ENCODE measurements at places on chromosomes 11 and 22.

- peak; percentile 62 for DNase-seq
These were observed 32.7 kb upstream of the GLYATL1B start for GRCh38 chr11:59053387-59053786.

DNA sequence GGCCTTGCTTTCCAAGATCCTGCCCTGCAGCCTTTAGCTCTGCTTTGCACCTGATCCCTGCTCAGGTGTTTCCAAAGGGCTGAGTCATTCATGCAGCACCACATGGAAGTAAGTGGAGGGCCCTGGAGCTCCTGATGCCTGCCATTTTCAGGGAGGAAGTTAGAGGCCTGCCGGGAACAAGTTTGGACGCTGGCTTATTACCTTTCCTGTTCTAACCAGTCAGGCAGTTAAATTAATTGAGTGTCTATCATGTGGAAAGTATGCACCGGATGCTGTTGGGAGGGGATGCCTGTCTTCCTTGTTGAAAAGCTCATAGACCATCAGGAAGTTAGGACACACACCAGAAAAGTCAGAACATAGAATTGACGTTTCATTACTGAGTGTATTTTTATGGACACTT lies 73.7 kb upstream of the PLET1 start:
- no peak for DNase-seq

DNA sequence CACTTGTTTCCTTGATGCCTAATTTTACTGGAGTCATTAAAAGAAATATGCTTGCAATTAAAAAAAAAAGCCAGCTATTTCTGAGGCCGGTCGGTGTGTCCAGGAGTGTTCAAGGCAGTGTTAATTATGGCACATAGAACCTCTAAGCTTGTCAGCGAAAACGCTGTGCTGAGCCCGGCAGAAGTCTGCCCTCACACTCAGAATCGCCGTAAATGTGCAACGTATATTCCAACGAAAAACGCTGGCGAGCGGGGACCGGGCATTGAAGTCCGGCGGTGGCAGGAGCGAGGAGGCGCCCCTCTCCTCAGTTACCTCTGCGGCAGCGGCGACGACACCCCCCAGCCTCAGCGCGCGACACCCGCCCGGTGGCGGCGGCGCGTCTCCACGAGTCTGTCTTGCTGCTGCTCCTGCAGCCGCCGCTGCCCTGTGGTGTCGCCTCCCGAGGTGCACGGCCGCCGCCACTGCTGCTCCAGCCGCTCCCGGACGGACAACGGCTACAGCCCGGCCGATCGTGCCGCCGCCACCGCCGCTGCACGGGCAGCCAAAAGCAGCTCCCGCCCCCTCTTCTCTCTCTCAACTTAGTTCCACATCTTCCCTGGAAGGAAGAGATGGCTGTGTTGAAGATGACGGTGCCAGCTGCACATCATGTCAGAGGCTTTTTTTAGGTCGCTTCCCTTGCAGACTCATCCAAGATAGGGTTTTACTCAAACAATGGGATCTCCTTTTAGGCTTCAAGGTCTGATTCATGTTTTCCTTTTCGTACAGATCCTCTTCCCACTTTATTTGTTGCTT lies 56.0 kb downstream of the JAM3 start:
- no peak for DNase-seq

DNA sequence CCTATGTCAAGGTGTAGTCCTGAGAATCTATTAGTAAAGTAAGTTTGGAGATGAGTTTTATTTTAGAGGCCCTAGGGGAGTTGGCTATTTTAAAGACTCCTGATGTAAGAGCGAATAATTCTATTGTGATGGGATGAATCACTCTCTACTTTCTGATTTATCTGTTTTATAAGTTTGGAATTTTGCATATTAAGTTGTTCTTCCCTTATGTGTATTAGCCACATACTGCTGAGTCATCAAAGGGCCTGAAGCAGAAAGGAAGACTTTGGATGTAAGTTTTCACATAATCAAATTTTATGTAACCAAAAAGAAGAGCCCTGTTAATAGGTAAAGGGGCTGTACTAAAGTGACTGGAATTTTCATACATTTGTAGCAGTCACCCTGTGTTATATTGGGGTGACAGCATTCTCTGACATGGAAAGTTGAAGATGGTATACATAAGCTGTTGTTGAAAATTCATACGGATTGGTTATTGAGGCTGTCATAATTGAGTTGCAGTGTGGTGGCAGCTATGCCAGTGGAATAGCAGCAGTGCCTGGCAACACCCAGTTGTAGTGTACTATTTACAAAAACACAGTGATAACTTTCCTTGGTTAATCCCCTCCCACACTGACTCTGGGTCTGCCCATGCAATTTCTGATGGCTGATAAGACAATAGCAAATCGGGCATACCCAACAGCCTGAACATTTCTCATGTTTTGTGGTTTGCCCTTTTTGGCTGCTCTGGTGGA lies 90.6 kb upstream of the NTM start:
- DNase-seq = no peak

DNA sequence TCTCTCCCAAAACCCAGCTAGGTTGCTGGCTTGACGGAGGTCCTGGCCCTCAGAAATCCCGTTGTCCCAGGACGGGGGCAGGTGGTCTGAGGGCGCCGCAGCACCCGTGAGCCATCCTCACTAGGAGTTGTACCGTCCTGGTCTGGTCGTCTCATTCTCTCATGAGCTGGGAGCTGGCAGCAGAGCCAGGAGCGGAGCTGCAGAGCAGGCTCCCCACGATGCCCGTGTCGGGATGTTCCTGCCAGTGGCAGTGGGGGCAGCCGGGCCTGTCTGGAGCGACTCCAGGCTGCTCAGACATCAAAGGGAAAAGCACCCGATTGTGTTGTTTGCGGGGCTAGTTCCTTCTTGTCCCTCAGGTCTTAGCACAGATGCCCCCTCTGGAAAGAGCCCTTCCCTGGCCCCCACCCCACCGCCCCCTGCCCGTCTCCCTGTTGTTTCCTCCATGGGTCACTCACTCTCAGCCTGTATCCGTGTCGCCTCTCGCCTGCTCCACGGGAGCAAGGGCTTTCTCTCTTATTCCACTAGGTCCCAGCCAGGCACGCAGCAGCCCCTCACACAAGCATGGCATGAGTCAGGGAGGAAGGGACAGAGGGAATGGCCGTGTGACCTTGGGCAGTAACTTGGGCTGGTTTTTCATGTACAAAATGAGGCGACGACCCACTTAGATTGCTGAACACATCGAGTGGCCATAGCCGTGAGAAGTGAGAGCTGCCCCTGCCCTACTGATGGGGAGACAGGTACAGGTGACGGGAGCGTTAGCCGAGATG lies 23.2 kb upstream of the MGAT3 start:
- no peak for DNase-seq

DNA sequence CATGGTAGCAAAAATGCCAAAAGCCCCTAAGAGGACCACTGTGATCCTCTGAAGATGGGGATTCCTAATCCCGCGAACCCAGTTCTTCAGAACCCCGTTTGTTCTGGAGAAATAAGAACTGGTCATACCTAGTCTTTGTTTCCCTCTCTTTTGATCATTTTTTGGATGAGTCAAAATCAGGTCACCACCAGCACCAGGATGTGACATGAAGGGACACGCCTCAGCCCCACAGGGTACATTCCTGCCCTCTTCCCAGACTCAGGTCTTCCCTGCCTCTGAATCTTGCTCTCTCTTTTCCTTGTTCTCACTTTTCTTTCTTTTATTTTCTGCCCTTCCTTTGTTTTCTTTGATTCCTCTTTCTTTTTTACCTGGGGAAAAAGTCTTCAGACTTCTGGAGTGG lies 14.6 kb upstream of the ANO1 start:
- no peak for DNase-seq

- no peak for DNase-seq
These were observed 33.1 kb upstream of the TP53I11 start for GRCh38 chr11:44983786-44984185.

DNA sequence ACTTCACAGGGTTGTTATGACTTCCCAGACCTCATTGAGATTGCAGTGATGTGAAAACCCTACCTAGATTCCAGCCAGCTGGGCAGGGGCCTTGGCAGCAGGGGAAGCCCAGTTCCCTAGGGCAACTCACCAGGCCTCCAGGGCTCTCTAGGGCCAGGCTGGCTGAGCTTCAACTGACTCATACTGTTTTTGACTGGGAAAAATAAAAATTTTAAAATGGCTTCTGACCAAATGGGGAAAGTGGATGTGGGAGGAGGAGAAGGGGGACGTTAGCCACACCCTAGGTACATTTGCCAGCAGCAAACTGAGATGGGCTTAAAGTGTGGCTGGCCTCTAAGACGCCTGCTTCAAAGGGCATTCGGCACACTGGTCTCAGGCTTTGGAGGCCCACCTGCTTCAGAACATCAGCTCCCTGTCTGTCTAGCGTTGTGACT lies 39.0 kb downstream of the BMAL1 start:
- no peak for DNase-seq

DNA sequence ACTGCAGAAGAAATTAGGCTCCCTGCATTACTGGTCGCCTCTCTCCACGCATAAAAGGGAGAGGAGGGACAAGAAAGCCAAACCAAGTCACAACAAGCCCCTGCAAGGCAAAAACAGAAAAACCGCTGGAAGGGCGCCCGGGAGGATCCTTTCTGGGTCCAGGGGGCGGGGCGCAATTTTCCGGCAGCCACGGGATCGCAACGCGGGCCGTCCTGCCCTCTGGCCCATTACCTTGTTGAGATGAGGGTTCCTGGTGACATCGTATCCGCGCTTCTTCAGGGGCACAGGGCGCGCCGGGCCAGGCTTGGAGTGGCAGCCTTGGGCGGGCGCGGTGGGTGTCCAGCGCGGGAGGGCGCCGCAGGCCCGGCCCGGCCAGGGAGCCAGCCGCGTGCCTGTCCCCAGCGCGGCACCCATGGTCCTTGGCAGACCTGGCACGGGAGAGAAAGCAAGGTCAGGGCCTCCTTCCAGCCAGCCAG lies 847 bp downstream of the ME3 start:
- DNase-seq = no peak

DNA sequence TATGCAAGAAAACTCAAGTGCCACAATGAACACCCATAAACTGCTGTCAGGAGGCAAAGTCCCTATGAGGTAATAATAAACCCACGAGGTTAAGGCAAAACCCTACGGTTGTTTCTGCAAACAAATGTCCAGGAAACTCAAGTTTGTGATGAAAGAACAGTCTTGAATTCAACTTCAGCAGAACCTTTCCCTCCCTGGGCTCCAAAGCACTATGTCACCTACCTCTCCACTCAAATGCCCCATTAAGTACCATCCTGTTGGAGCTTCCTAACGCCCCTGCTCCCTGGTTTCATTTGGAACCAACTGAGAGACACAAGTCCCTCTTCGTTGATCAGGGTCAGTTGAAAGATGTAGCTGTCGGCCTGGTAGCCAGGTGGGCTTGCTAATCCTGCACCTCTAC lies 2.6 kb upstream of the C11orf91 start:
- DNase-seq = no peak

GRCh38 chr11:121478226-121478894 lies 25.6 kb upstream of the SORL1-AS1 start:
- DNase-seq = no peak

- no peak for DNase-seq
These were observed 93.9 kb upstream of the KCNA4 start for GRCh38 chr11:30110691-30111090.

DNA sequence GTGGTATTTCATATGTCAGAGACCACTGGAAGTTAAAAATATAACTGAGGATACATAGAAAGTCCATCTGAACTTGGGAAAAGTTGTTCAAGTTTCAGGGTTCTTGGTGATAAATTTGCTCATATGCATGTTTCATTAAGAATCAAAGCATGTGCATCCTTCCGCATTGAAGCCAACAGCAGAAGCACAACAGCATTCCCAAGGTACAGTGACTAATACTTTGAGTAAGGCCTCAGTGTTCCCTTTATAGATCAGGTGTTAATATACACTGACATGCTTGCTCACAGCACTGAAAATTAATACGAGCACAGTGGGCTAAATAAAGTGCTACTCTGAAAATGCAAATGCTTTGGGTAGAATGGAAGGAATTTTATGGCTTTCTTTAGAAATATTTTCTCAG lies 691.1 kb downstream of the METTL15 start:
- no peak for DNase-seq

DNA sequence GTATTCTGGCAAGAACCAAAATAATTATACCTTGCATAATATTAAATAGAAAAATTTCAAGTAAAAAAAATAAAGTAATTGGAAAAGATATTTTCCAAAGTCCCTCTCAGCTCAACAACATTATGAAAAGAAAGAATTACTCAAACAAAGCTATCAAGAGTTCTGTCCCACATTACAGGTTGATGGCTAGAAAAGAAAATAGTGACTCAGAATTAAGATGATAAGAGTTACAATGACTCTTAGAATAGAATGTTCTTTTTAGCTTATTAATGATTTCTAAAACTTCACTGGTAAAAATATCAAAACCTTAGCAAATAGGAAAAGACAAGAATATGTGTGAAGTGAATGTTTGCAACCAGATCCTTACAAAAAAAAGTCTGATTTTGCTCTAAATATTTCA lies 312.5 kb upstream of the PDGFD start:
- DNase-seq = no peak

DNA sequence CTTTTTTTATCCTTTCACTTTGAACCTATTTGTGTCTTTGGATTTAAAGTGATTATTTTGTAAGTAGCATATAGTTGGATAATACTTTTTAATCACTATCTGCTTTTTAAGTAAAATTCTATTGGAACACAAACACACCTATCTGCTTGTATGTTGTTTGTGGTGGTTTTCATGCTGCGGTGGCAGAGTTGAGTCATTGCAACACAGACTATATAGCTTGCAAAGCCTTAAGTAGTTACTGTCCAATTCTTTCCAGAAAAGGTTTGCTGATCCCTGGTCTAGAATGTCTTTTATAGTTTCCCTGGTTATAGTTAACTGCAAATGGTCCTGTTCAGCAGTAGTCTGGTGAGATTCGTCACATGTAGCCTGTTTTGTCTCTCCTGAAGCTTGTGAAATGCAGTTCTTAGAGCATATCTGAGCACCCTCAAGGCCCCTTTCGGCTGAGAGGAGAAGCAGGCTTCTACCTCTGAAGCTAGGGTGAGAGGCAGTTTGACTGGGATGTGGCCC lies 21.5 kb downstream of the SHANK3 start:
- no peak for DNase-seq

DNA sequence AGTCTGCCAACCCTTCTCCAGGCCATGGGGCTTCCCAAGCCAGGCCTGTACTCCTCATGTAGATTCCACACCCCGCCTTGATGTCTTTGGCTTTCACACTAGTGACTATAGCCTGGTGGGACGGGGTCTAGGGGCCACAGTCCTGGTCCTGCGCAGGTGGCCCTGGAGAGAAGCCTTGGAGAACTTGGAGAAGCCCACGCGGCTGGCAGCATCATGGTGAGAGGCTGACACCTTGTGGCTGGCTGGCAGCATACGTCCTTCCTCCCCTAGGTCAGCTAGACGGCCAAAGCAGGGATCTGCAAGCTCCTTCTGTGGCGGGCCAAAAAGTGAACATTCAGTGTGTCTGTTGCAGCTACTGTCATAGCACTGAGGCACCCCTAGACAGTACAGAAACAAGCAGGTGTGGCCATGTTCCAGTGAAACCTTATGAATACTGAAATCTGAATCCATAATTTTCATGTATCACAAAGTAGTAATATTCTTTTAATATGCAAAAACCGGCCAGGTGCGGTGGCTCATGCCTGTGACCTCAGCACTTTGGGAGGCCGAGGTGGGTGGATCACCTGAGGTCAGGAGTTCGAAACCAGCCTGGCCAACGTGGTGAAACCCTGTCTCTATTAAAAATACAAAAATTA lies 42.0 kb downstream of the FAM83F start:
- peak; percentile 51 for DNase-seq

- no peak for DNase-seq
These were observed 22.0 kb downstream of the TP53AIP1 start for GRCh38 chr11:128920666-128921065.

Data from CD4-positive, alpha-beta T cell treated with Interferon gamma for 1 hour (primary cell).